Mesothelial cell of epicardium (in vitro differentiated cells): ENCODE measurements at places on chromosomes 5 and 9. TPM values are rescaled to one million over a fixed set of nuclear protein-coding genes. Genes with fewer than 3 reads are reported as not detected.

DNA sequence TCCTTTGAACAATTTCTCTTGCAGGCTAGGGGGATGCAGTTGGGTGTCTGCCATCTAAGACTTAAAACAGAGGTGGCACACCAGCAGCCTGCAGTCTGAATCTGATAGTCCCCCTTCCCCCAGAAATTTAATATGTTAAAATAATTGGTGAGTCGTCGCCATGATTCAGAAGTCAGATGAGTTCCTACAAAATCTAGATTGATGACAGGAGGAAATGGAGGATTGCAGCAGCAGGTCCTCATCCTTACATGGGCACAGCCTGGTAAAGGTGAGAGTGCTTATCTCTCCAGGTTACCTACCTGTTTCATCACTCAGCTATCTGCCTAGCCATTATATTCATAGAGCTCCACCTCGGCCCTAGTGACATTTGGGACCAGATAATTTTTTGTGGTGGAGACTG lies 112.3 kb downstream of the PCSK1 start:
- DNase-seq, result no peak

DNA sequence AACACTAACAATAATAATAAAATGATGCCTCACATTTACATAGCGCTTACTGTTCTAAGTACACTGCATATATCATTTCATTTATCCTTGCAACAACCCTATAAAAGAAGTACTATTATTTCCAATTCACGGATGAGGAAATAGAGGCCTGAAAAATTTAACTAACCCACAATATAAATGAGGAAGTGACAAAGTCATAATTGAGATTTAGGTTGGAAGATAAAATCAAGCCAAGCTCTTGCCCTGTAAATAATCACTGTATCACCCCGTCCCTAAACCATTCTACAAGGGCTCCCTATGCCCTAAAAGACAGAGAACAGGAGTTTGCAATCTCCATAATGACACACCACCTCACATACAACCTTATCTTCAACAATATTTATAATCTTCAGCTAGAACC lies 49.6 kb downstream of the STRBP start:
- DNase-seq, result no peak

Gene CACFD1
- total RNA-seq, result 35.4 to 44.5 TPM (median 40.2 TPM) in 3 replicates

Gene UAP1L1
- total RNA-seq, result 4.6 to 5.7 TPM (median 5.5 TPM) in 3 replicates
